NCI-H524 treated with DMSO at 0.1 percent for 48 hours (cell line): ENCODE measurements at places on chromosomes 5 and 9.

GRCh38 chr5:117463881-117464570 is 889.4 kb upstream of the SEMA6A start:
- peak; percentile 59 for DNase-seq

DNA sequence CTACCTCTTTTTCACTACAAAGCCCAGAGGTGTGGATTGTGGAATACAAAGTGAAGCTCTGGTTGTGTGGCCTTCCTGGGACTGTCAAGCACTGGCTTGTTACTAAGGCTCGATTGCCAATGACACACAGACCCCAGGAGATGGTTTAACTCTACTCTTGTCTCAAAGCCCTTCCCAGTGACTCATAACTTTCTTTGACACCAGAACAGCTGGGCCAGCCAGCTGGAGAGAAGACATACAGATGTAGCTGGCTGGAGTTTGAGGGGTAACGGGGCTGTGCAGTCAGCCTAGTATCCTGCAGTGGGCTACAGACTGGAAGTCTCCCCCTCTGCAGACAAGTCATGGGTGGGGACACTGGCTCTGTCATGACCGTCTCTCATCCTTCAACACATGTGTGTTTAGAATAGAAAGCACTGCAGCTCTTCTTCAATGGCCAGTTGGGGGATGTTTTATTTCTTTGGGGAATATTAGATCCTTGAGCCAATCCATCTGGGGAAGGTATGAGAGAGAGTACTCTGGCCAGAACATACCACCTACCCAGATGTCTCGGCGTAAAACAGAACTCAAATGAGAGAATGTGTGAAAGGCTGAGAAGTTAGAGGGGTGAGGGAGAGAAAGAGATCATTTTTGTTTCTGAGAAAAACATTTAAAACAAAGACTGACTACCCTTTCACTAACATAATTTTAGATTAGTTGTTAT is 53.3 kb downstream of the SEMA6A start:
- DNase-seq: no peak

- DNase-seq: no peak
These were observed 13.8 kb upstream of the SUSD1 start for GRCh38 chr9:112188884-112189283.

- DNase-seq: no peak
These were observed 22.2 kb upstream of the GLDC start for GRCh38 chr9:6667633-6668280.

- no peak for DNase-seq
These were observed 212.2 kb upstream of the ACO1 start for GRCh38 chr9:32172256-32172655.

DNA sequence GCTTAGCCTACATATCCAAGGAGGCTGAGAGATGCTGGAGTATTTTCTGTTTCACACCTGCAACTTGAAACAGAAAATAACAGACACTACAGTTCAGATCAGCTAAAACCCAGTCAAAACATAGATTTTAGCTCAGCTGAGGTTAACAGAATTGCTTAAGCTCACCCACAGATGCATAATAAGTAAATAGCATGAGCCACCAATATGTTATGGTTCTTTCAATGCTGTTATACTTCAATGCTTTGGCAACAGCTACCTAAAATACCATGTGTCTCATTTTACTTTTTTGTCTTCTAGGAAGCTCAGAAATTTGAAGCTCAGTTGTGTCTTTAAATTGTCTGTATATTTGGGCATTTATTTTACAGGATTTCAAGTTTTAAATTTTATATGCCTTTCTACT is 35.8 kb upstream of the OR13F1 start:
- DNase-seq: no peak

- no peak for DNase-seq
These were observed 29.5 kb downstream of the AQP7 start for GRCh38 chr9:33372900-33373299.

- peak; percentile 77 for DNase-seq
These were observed 25.9 kb upstream of the UNC5A start for GRCh38 chr5:176784218-176785165.

GRCh38 chr9:85289142-85289541 is 452.6 kb downstream of the AGTPBP1 start:
- no peak for DNase-seq

GRCh38 chr5:180006141-180006540 is 65.4 kb downstream of the RNF130 start:
- DNase-seq: no peak

GRCh38 chr9:34279411-34279810 is 49.7 kb downstream of the KIF24 start:
- no peak for DNase-seq

- DNase-seq: no peak
These were observed at the start of gene TERT for GRCh38 chr5:1294835-1295649. Gene TERT (minus strand): TSS chr5:1295068. CDS start chr5:1294989, 79 bp downstream.

DNA sequence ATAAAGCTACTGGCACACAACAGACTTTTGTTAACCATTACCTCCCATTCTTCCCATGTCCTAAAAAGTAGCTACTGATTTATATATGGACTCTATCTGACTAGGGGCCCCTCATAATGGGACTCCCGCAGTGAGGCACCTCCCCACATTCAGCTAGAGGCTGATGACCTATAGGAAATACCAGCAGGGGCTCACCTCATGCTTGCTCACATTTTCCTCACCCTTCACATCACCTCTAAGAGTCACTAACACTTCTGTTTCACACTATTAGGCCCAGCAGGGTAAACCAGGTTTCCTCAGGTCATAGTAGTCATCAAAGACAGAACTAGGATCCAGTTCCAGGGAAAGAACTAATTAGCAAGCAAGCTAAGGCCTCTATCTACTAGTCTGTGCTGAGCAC is 60.7 kb downstream of the PRELID2 start:
- no peak for DNase-seq

DNA sequence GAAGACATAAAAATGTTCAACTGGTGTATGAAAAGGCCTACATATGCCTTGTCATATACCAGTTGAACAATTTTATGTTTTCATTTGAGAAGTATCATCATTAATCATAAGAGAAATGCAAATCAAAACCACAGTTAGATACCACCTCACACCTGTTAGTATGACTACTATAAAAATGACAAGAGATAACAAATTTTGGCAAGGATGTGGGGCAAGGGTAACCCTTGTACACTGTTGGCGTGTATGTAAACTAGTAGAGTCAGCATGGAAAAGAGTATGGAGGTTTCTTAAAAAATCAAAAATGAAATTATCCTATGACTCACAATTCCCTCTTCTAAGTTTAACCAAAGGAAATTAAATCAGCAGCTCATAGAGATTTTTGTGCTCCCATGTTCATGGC is 250.4 kb upstream of the ST8SIA4 start:
- DNase-seq: no peak

DNA sequence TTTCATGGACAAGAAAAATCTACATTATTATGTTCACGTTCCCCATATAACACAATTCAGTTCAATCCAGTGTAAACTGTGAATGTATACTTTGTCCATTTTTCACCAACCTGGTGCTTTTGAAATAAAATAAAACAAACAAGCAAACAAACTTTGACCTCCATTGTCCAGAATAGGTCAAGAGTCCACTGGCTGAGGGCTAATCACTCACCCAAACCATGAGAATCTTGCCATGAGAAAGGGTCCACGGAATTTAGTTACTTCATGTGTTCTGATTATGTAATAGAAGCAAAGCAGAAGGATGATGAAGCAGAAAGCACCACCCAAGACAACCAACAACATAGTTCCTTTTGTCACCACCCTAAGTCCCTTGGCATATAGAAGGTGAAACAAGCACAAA is 28.7 kb downstream of the DIAPH1 start:
- no peak for DNase-seq

DNA sequence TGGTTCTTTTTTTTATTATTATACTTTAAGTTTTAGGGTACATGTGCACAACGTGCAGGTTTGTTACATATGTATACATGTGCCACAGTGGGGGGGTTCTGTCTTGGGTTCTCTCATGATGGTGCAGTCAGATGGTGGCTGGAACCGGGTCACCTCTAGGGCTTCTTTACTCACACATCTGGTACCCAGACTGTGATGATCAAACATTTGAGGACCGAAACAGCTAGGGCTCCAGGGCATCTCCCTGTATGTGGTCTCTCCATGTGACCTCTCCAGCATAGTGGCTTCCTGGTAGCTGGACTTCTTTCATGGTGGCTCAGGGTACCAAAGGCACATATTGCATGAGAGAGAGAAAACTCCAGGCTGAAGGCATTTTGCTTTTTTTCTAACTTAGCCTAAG is 9.8 kb upstream of the CRHBP start:
- DNase-seq: no peak

GRCh38 chr5:76144513-76145274 is 61.5 kb downstream of the SV2C start:
- DNase-seq: no peak

- no peak for DNase-seq
These were observed 20.6 kb downstream of the GNAQ start for GRCh38 chr9:78011049-78011448.

DNA sequence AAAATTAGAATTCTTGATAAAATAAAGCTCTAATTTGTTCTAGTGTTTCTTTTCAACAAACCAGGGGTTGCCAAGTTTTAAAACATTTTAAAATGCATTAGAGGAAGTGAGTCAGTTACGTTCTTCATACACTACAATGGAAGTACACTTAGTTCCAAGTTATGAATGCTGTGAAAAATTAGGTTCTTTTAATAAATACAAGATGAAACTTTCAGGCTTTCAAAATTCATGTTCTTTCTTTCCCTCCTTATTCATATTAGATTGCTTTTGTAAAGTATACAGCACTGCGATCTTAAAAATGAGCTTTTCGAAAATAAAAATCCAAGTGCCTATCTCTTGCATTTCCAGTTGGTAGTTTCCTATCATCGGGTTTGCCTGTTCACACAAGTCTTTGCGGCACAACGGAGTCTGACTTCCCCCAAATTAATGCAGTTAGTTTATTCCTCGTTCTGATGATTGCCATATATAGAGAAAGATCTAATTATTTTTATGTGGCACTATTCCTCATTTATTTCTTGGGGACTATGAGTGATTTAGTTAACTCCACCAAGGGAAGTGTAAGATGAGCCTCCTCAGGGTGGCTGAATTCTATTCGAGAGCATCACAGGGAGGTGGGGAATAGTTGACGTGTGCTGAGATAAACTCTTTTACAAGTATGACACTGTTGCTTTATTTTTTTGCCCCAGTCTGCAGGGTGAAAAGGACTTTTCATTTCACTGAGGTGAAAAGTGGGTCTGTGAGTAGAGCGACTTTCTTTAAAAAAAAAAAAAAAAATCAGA is 238.2 kb downstream of the CD180 start:
- DNase-seq: no peak

DNA sequence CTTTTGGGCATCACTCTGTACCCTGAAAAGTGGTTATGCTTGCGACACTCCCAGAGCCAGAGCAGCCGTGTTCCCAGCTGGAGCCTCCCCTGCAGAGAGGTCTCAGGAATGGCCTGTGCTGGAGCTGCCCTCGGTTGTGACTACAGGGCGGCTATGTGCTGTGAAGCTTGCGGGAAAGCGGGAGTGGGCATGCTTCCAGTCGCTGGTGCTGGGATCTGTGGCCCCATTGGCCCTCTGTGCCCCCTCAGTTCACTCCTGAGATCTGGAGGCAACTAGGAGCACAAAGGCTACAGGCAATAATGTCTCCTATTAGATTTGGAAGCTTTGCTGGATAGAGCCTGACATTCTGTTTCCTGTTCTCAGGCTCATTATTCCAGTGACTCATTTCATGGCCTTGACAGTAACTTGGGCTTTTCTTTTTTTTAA is 56.9 kb downstream of the GPR107 start:
- no peak for DNase-seq

GRCh38 chr5:179323026-179323870 is 22.0 kb downstream of the ADAMTS2 start:
- DNase-seq: peak; percentile 53
